ENCODE measurements at places on chromosomes 6 and 20.

DNA sequence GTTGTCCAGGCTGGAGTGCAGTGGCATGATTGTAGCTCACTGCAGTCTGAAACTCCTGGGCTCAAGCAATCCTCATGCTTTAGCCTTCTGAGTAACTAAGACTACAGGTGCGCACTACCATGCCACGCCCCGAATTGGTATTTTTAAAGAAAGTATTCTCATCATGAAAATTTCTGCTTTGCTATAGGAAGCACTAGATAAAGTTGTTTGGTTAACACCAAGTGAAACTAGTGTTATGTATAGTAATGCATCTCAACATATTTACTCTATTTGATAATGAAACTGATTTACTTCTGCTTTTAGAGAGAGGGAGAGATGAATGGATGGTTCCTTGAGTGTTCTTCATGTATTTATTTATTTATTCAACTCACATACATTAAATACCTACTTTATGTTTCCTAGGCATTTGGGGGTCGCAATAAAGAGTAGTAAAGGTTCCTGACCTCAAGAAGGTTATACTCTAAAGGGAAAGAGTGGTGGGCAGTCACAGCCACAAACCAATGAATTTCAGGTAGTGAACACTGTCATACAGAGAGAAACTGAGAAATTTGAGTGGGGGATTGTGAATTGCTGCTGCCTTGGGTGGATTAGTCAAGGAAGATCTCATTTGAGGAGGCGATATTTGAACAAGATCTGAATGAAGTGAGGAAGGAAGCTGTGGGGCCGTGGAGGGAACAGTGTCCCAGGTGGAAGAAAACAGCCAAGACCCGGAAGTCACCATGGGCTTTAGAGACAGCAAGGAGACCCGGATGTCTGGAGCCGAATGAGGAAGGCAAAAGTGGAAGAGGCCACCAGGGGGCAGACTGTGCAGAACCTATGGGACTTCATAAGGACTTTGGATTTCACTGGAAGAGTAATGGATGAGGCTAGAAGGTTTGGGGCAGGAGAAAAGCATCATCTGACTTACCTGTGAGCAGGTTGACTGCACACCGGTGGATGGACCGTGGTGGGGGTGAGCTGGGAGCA, 185.6 kb downstream of the TSHZ2 start:
- H3K27ac ChIP-seq, result peak overlapping the region; percentile 28
- peaks cover 10% of the 10 kb centered on the region for H3K36me3 ChIP-seq
- peaks cover 49% of the 10 kb centered on the region for H3K4me1 ChIP-seq

- no peaks in the 10 kb centered on the region for H3K4me1 ChIP-seq
- H3K27ac ChIP-seq, result no peak overlapping the region
- peaks cover 73% of the 10 kb centered on the region for H3K36me3 ChIP-seq
- no peak overlapping the region for H3K4me3 ChIP-seq
These were observed 24.4 kb downstream of the ARG1 start for GRCh38 chr6:131597446-131597845.

- no peaks in the 10 kb centered on the region for H3K36me3 ChIP-seq
- DNase-seq, result no peak
- no peaks in the 10 kb centered on the region for H3K27me3 ChIP-seq
- no peak overlapping the region for H3K4me3 ChIP-seq
- H3K27ac ChIP-seq, result no peak overlapping the region
These were observed 183.6 kb downstream of the FAXC start for GRCh38 chr6:99165838-99166237.

- H3K4me1 ChIP-seq, result no peaks in the 10 kb centered on the region
- H3K27me3 ChIP-seq, result no peaks in the 10 kb centered on the region
- DNase-seq, result no peak
- H3K36me3 ChIP-seq, result no peaks in the 10 kb centered on the region
- no peak overlapping the region for H3K27ac ChIP-seq
- no peak overlapping the region for H3K4me3 ChIP-seq
These were observed 874.7 kb downstream of the TFAP2A start for GRCh38 chr6:9540126-9540525.

DNA sequence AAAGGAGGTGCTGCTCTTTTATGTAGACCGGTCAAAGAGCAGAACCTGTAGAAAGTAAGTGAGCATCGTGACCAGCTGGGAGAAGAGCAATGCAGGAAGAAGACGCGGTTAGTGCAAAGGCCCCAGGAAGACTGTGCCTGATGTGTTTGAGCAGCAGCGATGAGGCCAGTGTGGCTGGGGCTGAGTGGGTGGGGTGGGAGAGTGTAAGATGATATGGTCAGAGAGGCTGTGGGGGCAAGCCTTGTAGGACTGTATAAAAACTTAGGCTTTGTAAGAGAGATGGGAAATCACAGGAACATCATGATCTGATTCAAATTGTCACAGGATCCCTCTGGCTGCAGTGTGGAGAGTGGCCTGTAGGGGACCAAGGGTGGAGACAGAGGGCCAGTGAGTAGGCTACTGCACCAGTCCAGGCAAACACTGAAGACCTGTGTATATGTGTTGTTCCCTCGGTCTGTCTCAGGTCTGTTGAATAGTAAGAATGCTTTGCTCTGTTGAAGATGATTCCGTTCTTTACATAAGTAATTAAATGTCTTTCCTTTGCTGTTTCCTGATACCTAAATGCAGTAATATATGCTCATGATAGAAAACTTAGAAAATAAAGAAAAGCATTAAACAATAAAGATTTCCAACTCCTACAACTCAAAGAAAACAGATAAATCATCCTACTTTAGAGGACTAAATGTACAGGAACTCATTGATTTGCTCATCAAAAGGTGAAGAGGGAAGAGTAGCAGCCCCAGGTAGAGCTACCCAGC, 23.6 kb upstream of the WFDC2 start:
- peaks cover 26% of the 10 kb centered on the region for H3K4me1 ChIP-seq
- H3K27ac ChIP-seq, result no peak overlapping the region
- no peak overlapping the region for H3K4me3 ChIP-seq
- no peaks in the 10 kb centered on the region for H3K27me3 ChIP-seq

DNA sequence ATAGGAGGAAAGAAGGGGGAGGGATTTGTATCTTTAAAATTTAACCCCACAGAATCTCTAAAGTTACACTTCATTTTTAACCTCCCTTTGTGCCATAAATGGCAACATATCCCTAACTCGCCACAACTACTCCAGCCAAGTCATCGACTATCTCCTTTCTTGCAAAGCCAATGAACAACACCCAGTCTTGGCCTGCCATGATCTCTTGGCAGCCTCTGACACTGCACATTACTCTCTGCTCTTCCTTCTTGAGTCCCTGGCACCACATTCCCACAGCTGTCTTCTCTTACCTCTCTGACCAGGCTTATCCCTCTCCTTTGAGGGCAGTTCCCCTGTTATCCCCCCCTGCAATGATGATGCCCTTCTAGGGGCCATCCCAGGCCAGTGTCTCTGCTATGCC, 42.5 kb downstream of the MBOAT1 start:
- H3K36me3 ChIP-seq, result peaks cover 48% of the 10 kb centered on the region
- no peaks in the 10 kb centered on the region for H3K27me3 ChIP-seq
- H3K4me1 ChIP-seq, result peaks cover 46% of the 10 kb centered on the region
- no peak for DNase-seq

DNA sequence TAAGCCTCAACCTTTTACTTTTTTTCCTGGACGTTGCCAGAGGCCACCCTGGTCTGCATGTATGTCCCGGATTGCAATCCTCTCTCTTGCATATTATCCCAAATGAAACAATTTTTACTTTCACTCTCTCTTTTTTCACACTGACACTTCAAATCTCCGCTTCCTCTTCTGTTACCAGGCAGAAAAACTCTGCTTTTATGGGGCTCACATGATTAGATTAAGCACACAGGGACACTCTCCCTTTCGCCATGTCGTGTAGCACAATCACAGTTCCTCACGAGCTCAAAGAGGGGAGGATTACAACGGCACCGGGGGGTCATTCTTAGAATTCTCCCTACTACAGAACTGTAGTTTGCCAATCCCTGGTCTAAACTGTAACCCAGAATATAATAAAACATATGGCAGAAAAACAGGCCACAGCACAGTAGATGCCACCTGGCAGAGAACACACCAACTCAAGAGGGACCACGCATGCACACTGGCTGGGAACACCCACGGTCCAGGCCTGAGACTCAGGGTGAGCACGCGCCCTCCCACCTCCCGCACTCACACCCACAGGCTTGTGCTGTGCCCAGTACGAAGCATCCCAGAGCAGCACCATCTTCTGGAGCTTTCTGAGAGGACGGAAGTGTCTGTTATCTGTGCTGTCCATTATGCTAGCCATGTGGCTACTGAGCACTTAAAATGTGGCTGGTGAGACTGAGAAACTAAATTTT, 288.7 kb downstream of the KIF16B start:
- H3K27ac ChIP-seq, result no peak overlapping the region
- DNase-seq, result no peak
- H3K36me3 ChIP-seq, result no peaks in the 10 kb centered on the region
- no peaks in the 10 kb centered on the region for H3K4me1 ChIP-seq
- H3K27me3 ChIP-seq, result no peaks in the 10 kb centered on the region

DNA sequence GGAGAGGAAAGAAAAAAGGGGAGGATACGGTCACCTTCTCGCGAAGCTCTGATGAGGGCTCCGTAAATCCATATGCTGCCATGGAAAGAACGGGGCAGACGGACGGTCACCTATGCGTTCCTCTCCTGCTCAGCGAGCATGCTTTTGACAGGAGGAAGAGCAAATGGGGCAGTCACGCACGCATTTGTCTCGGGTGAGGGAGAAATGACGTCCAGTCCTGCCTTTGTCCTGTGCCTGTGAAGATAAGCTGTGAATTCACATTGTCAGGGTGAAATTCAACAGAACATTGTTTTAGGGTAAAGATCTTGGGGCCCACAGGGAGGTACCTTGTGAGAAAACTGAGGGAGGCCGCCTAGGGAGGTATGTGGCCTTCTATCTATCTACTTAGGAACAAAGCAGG, 83.8 kb downstream of the IRF4 start:
- H3K4me1 ChIP-seq, result peaks cover 68% of the 10 kb centered on the region
- no peak for DNase-seq
- H3K4me3 ChIP-seq, result peak overlapping the region; percentile 71
- H3K36me3 ChIP-seq, result peaks cover 6% of the 10 kb centered on the region

GRCh38 chr6:134161041-134161440, 108.6 kb upstream of the SLC2A12 start:
- H3K4me1 ChIP-seq, result no peaks in the 10 kb centered on the region
- no peak overlapping the region for H3K27ac ChIP-seq
- no peaks in the 10 kb centered on the region for H3K36me3 ChIP-seq
- no peak for DNase-seq
- peaks cover 2% of the 10 kb centered on the region for H3K27me3 ChIP-seq

DNA sequence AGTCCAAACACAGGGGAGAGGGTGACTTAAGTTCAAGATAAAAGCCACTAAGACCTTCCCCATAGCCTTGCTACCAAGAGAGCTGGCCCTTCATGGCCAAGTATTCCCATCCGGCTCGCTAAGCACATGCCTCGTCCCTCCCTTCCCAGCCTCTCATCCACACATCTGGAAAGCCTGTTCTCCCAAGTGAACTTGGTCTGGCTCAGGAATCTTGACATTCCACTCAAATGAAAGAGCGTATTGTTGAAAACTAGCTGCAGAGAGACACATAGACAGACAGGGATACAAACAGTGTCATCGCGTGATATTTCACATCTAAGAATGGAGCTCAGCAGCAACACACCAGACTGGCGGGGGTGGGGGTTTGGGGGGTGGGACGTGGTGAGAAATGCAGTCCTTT, 182.8 kb upstream of the FOXQ1 start:
- DNase-seq, result no peak
- no peak overlapping the region for H3K27ac ChIP-seq
- H3K27me3 ChIP-seq, result peaks cover 4% of the 10 kb centered on the region
- H3K4me1 ChIP-seq, result no peaks in the 10 kb centered on the region
- no peak overlapping the region for H3K4me3 ChIP-seq

GRCh38 chr6:35893246-35893645, 27.7 kb downstream of the SRPK1 start:
- DNase-seq, result no peak
- H3K27ac ChIP-seq, result no peak overlapping the region
- no peaks in the 10 kb centered on the region for H3K27me3 ChIP-seq
- no peak overlapping the region for H3K4me3 ChIP-seq
- H3K4me1 ChIP-seq, result peaks cover 18% of the 10 kb centered on the region

- H3K36me3 ChIP-seq, result peaks cover 47% of the 10 kb centered on the region
- peaks cover 64% of the 10 kb centered on the region for H3K4me1 ChIP-seq
- DNase-seq, result peak; percentile 64
These were observed 806 bp downstream of the MICAL1 start for GRCh38 chr6:109454496-109455436.

- no peak for DNase-seq
- no peaks in the 10 kb centered on the region for H3K27me3 ChIP-seq
- no peaks in the 10 kb centered on the region for H3K36me3 ChIP-seq
- no peaks in the 10 kb centered on the region for H3K4me1 ChIP-seq
- H3K27ac ChIP-seq, result no peak overlapping the region
These were observed 8.1 kb upstream of the TSPYL1 start for GRCh38 chr6:116287689-116288282.

DNA sequence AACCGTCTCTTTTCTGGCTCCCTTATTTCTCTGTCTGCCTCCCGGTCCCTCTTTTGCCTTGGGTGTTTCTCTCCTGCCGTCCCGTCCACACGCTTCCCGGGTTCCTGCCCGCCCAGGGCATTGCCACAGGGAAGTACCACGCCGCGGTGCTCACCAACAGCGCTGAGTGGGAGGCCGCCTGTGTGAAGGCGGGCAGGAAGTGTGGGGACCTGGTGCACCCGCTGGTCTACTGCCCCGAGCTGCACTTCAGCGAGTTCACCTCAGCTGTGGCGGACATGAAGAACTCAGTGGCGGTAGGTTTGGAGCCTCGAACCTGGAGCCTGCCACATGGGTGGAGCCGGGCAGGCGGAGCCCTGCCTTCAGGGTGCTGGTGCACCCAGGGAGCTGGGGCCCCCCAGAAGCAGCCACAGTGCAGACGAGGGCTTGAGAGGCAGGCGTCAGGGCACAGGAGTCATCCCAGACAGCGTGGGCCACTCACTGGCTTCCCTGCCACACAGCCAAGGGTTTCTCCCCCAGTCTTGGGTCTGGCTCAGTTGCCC, 21.3 kb downstream of the NPEPL1 start:
- H3K36me3 ChIP-seq, result no peaks in the 10 kb centered on the region
- no peaks in the 10 kb centered on the region for H3K27me3 ChIP-seq
- no peak overlapping the region for H3K27ac ChIP-seq
- DNase-seq, result peak; percentile 7
- H3K4me1 ChIP-seq, result peaks cover 1% of the 10 kb centered on the region
- H3K4me3 ChIP-seq, result no peak overlapping the region

DNA sequence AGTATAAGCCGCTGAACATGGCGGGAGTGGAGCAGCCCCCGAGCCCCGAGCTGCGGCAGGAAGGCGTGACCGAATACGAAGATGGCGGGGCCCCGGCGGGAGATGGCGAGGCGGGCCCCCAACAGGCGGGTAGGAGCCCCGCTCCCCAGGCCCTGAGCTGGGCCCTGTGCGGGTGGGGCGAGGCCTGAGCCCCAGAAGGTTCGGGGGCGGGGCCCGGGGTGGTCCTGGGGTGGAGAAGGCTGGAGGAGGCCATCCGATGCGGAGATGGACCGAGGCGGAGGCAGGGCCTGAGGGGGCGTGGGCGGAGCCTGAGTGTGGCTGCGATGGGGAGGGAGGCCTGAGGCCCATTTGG, 7.1 kb downstream of the L3MBTL1 start:
- H3K36me3 ChIP-seq, result peaks cover 8% of the 10 kb centered on the region
- peak overlapping the region; percentile 95 for H3K4me3 ChIP-seq
- peak overlapping the region; percentile 93 for H3K27ac ChIP-seq
- H3K27me3 ChIP-seq, result no peaks in the 10 kb centered on the region

GRCh38 chr6:30453508-30454116, 35.7 kb upstream of the HLA-E start:
- peak; percentile 79 for DNase-seq
- no peaks in the 10 kb centered on the region for H3K36me3 ChIP-seq
- H3K4me3 ChIP-seq, result no peak overlapping the region
- peaks cover 21% of the 10 kb centered on the region for H3K4me1 ChIP-seq
- no peak overlapping the region for H3K27ac ChIP-seq

GRCh38 chr20:7836076-7836475, 104.2 kb downstream of the HAO1 start:
- H3K27ac ChIP-seq, result no peak overlapping the region
- no peak overlapping the region for H3K4me3 ChIP-seq
- no peaks in the 10 kb centered on the region for H3K4me1 ChIP-seq
- no peaks in the 10 kb centered on the region for H3K36me3 ChIP-seq

Data from activated T-helper 2 cell treated with anti-CD3 and anti-CD28 coated beads, Interferon-gamma antibody, Interleukin-2, Interleukin-4, amounts not matched to agents 10 μg/mL and 5 μg/mL and 100 μg/mL, durations not matched to agents 14 hours and 24 hours and 36 hours (primary cell).